Stimulated activated CD8-positive, alpha-beta memory T cell treated with anti-CD3 and anti-CD28 coated beads, Interleukin-4, amount 100 ng/mL, for 1 hour (primary cell): ENCODE measurements at places on chromosomes 2 and 18.

- no peak for DNase-seq
Measured at GRCh38 chr18:24128700-24129099, 10.2 kb upstream of the CABYR start.

DNA sequence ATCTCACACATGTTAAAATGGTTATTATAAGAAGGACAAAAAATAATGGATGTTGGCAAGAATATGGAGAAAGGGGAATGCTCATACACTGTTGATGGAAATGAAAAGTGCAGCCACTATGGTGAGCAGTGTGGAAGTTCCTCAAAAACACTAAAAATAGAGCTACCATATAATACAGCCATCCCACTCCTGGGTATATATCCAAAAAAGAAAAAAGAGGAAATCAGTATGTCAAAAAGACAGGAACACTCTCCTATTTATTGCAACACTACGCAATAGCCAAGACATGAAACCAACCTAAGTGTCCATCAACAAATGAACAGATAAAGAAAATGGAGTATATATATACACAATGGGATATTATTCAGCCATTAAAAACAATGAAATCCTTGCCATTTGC lies 642.6 kb downstream of the RNF144A start:
- DNase-seq = no peak

GRCh38 chr2:133812826-133813617 lies 244.8 kb upstream of the NCKAP5 start:
- DNase-seq = no peak

- DNase-seq = no peak
Measured at GRCh38 chr18:68275616-68276015, 439.3 kb downstream of the TMX3 start.

GRCh38 chr2:141711627-141712026 lies 419.2 kb downstream of the LRP1B start:
- no peak for DNase-seq
